Fibroblast of skin of right biceps (primary cell): ENCODE measurements at places on chromosomes 4 and X.

DNA sequence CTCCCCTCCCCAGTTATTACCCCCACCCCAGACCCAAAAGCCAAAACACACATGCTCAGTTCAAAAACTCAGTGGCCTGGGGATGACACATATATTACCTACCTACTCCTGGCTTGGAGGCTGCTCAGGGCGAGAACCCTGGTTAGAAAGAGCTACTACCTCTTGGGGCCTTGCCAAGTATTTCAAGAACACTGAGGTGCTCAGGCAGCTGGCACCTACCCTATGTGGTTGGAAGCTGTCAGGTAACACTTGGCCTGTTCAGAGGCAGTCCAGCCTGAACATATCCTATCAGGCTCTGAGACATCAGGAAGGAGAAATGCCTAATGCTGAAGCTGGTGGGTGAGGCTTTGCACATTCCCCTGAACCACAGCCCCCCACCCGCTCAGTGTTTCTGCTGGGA is 4.9 kb downstream of the BCAP31 start:
- no peak for DNase-seq

DNA sequence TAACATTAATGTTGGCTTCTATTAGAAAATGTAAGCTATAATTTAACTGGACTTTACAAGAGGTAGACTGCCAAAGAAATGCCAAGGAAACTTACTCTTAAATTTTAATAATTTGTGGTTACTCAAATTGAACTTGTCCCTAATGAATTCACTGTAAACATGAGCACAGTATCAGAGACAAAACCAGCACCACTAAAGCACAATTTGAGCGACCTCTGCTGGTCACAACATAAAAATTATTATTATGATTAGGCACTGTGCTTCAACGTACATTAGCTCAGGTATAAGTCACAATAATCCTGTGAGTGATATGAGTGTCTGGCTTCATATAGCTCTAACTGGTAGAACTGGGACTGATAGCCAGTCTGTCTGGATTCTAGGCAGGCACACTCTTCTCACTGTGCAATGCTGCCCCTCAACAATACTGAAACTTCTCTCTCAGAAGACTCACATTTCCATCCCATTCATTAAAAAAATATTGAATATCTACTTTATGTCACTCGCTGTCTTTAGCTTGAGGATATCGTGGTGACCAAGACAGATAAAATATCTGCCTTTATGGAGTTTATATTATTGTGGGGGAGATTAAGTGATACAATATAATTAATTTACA is 8.0 kb downstream of the NUDT6 start:
- DNase-seq: no peak

GRCh38 chrX:119004920-119005524 is 30.6 kb downstream of the LONRF3 start:
- DNase-seq: peak; percentile 14

- DNase-seq: no peak
These were observed 897 bp downstream of the PNMA6F start for GRCh38 chrX:153320555-153321184.

DNA sequence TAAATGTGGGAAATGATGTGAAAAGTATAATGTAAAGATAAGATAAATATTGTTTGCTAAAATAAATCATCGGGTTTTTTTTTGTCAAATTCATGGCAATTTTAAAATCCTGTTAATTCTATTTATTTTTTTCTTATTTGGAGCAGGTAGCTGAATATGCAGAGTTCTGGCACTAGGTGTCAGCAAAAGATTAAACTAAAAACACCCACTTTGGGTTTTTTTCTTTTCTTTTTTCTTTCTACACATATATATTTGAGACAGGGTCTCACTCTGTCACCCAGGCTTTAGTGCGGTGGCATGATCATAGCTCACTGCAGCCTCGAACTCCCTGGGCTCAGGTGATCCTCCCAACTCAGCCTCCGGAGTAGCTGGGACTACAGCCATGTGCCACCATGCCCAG is 6.9 kb upstream of the RAP2C start:
- no peak for DNase-seq

DNA sequence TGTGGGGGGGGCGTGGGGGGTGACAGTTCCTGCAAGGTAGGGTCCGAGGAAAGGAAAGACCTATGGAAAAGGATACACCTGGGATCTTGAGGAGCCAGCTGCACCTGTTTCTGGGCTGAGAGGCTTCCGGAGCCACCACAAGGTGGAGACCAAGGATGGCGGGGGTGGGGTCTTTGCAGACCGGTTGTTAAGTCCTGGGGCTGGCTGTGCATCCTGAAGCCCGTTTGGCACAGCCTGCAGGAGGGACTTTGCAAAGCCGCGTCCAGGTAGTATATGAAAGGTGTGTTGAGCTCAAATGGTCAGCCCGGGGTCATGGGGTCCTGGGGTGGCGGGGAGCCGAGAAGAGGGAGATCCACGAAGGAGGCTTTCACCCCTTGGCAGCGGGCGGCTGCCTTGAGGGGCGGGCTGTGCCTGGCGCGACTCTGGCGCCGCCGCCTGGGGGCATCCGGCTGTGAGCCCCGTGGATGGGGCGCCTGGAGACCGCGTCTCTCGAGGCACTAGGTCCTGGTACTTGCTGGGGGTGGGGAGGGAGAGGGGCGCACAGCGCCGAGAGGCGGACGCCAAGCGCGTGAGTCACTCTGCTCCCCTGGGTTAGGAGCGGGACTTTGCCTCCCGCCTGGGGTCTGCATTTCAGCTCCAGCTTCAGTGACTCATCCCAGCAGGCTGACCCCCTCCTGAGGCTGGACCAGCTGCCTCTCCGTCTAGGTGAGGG is 58.2 kb upstream of the DYNLT3 start:
- peak; percentile 72 for DNase-seq

- DNase-seq: peak; percentile 92
These were observed 5.5 kb downstream of the CAMK2D start for GRCh38 chr4:113756005-113756410.

DNA sequence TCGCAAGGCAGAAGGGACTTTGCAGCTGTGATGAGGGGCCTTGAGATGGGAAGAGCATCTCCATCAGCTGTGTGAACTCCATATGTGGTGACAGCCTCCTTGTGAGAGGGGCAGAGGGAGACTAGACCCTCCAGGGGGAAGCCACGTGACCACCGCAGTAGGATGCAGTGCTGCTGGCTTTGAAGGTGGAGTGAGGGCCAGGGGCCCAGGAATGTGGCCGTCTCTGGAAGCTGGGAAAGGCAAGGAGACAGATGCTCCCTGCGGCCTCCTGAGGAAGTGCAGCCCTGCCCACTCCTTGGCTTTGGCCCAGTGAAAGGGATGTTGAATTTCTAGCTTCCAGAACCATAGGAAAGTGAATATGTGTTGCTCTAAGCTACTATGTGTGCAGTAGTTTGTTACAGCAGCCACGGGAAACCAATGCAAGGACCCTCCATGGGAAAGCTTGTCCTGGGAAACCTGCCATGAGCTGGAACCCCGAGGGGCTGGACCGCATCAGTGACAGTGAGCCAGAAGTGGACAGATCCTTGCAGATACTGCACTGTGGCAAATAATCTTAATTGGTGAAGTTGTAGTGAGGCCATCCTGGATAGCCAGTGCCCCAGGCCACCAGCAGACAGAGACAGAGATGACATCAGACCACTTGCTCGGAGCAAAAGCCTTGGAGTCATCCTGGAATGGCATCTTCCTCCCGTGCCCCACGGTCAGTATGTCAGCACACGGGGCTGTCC is 35.4 kb upstream of the SORCS2 start:
- DNase-seq: peak; percentile 44

DNA sequence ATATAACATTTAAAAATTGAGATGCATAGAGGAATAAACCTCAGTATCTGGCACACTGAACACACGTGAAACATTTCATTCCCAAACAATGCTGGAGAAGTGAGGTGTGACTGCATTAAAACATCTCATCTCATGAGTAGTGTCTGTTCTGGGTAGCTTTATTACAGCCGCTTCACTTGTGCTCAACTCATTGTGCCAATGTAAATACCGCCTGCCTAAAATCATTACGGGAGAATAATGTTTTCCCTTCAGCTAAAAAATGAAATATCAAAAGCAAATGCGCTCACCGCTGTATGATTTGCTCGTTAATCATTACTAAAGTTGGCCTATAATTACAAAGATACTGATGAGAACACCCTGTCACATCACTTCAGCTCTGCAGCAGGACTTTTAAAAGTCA is 110.2 kb upstream of the PRPS2 start:
- no peak for DNase-seq

DNA sequence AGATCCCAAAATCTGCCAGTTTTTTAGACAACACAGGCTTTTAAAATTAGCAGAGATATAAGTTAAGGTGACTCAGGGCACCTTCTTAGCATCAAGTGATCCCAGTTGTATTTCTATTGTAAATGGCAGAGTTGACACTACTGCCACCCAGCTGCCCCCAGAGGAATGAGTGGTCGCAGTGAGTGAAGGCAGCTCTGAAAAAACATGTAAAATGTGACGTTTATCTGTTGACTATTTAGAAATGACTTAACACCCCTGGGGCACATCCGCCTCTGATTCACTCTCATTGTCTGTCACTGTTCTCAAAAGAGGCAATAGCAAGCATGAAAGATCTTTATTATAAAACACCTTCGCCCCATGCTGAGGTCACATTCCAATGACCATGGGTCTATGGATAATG is 592.4 kb downstream of the ACTRT1 start:
- no peak for DNase-seq

GRCh38 chr4:112766422-112766821 is 129.5 kb downstream of the LARP7 start:
- peak; percentile 27 for DNase-seq

GRCh38 chr4:122309988-122310626 is 68.7 kb upstream of the ADAD1 start:
- DNase-seq: peak; percentile 33

DNA sequence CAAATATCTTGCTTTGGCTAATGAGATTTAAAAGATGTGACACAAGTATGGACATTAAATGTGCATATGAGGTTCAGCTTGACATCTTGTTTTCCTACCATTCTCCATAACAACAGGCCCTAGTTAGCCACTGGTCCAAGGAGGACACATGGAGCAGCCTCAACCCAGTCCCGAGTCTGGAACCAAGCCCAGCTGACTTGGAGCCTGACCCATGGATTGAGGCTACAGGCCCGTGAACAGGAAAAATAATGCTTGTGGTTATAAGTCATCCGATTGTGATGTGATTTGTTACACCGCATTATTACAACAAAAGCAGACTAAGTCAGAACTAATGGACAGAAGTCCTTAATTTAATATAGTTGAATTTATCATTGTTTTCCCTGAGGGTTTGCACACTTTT is 123.2 kb upstream of the BANK1 start:
- DNase-seq: peak; percentile 2

DNA sequence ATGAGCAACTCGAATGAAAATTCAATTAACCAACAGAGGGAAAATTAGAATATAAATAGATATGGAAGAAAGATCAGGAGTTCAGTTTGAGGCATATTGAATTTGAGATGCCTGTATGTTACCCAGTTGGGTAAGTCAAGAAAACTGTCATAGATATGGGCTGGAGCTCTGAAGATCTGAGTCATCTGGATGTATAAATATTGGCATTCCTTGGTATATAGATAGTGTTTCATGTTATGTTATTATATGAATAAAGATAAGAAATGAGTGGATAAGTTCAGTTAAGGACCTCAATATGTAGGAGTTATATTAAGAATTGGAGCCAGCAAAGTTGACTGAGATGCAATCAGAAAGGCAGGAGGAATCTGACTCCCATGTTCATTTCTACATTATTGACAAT is 543.6 kb upstream of the SMIM31 start:
- peak; percentile 19 for DNase-seq

DNA sequence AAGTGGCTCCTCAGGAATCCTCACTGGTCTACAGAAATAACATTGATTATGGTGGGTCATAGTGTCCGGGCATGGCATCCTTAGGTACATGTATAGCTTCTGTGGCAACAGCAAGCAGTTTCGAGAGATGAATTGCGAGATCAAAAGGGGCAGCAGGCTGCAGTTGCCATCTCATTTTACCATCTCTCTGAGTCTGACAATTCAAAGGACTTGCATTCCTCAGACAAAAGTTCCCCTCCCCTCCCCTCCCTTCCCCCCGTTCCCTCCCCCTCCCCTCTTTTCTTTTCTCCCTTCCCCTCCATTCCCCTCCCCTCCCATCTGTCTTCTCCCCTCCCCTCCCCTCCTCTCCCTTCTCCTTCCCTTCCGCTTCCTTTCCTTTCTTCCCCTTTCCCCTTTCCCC is 70.2 kb downstream of the MTNR1A start:
- DNase-seq: no peak

DNA sequence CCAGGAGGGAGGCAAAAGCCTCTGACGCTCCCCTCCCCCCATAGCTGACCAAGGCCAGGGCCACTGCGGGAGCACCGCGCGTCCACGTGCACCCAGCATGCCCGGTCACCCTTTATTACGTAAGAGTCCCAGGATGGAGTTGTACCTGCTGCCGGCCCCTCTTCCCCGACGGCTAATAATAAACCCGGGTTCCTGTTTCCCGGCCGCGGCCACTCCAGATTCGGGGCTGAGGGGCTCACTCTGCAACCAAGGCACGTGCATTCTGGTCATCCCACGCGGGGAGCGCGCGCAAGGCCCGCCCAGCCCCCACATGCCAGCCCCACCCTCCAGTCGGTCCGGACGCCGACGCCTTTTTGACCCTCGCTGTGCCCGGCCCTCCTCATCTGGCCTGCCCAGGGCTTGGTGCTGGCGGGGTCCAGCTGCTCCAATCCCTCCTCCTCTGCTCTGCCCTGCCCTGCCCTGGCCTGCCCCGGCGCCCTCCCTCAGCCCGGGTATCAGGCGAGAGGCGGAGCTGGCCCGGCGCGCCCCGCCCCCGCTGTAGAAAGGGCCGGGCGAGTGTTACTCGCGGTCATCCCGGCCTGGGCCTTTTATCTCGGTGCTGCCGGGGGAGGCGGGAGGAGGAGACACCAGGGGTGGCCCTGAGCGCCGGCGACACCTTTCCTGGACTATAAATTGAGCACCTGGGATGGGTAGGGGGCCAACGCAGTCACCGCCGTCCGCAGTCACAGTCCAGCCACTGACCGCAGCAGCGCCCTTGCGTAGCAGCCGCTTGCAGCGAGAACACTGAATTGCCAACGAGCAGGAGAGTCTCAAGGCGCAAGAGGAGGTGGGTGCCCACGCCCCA is 2.6 kb downstream of the MID1IP1 start:
- DNase-seq: peak; percentile 78

DNA sequence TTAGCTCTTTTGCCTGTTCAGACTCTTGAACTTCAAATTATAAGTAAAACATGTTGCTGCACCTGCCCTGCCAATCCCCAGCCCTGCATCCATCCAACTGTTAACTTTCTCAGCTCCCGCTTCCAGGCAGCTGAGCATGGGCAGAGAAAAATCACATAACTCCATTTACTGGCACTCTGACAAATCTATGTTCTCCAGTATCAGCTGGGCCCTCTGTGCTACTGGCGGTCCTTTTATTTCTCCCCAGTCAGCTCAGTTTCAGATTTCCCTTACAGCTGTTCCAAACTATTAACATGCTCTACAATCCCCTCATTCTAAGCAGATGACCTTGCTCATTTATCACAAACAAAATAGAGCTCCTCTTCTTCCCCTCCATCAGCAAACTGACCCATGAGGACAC is 240.4 kb upstream of the TET2 start:
- DNase-seq: no peak

GRCh38 chr4:141309874-141310273 is 89.2 kb downstream of the ZNF330 start:
- no peak for DNase-seq
